ENCODE measurements at places on chromosomes 7 and 10. TPM values are rescaled to one million over a fixed set of nuclear protein-coding genes. Genes with fewer than 3 reads are reported as not detected.

CHST3 gene
- 24.4 TPM for total RNA-seq

WNT8B gene
- total RNA-seq = not detected

LIMK1 gene
- 13.6 TPM for total RNA-seq

SEMA3A gene
- 1.00 TPM for total RNA-seq

UTF1 gene
- not detected for total RNA-seq

AKR1E2 gene
- total RNA-seq = 7.6 TPM

KCND2 gene
- 0.22 TPM for total RNA-seq

TCTN3 gene
- total RNA-seq = 12.4 TPM

NKX1-2 gene
- not detected for total RNA-seq

CACNA2D1 gene
- total RNA-seq = 87.3 TPM

Measured in cardiac septum (tissue), 1 donor.